ENCODE measurements at places on chromosomes 3 and 15. TPM values are rescaled to one million over a fixed set of nuclear protein-coding genes. Genes with fewer than 3 reads are reported as not detected.

OR5K2 gene
- not detected for total RNA-seq

SHC4 gene
- total RNA-seq: 1.5 TPM

IP6K2 gene
- 69.0 TPM for total RNA-seq

ADAMTS7 gene
- 10.6 TPM for total RNA-seq

SLCO3A1 gene
- 3.0 TPM for total RNA-seq
